NCI-H1436 (cell line): ENCODE measurements at places on chromosomes 16 and 17.
A peak's percentile ranks its signal among the peaks of the same experiment; 100 is the strongest.

GRCh38 chr17:79160980-79161636 lies 86.5 kb downstream of the ENGASE start:
- DNase-seq: peak; percentile 43

- no peak for DNase-seq
These were observed 16.4 kb downstream of the LPO start for GRCh38 chr17:58254803-58255202.

- no peak for DNase-seq
These were observed 2.1 kb upstream of the CEP295NL start for GRCh38 chr17:78905116-78905515.

DNA sequence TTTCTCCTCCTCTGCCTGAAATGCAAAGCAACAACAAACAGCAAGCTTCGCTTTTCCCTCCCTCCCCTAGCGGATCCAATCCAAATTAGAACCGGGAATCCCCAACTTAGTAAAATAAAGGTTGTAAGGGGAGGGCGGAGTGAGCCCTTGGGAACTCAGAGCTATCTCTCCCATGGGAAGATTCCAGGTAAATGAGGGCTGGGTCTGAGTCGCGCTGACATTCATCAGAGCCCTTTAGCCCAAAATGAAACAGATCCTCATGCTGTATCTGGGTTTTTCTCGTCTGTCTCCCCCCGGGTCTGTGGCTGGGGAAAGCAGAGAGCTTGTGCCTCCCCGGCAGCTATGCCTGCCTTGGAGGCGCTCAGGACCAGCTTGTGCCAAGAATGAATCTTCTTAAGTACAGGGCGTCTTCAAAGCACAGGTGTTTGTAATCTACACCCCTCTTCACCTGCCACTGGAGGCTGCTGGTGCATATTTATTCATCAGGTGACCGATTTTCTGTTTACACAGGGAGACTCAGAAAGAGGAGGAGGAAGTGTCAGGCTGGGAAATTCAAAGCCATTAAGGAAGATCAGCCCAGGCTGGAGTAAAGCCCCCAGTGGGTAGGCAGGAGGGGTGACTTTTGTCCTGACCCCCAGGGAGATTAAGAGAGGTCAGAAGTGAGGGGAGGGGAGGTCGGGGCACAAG lies 55.0 kb upstream of the GSE1 start:
- DNase-seq: peak; percentile 83

GRCh38 chr17:75980188-75981018 lies 1.4 kb downstream of the TEN1 start:
- no peak for DNase-seq

GRCh38 chr16:68907781-68908181 lies 64.5 kb downstream of the TANGO6 start:
- no peak for DNase-seq

DNA sequence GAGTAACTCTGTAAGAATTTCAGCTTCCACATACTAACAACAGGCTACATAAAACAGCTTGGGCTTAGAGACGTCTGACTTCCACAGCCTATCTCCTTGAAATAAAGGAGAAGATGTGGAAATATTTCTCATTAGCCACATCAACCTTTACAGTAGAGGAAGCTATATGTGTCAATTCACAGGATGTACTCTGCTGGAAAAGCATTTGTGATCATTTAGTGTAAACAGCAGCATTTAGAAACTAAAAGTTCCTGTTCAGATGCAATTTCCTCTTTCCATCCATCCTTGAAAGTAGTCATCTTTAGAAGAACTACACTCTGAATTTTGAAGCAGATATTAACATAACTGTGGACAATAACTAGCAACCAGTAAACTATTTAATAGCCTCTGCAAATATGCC lies 46.2 kb downstream of the XPO6 start:
- DNase-seq: no peak

GRCh38 chr17:82668631-82669099 lies 20.4 kb upstream of the WDR45B start:
- peak; percentile 44 for DNase-seq

DNA sequence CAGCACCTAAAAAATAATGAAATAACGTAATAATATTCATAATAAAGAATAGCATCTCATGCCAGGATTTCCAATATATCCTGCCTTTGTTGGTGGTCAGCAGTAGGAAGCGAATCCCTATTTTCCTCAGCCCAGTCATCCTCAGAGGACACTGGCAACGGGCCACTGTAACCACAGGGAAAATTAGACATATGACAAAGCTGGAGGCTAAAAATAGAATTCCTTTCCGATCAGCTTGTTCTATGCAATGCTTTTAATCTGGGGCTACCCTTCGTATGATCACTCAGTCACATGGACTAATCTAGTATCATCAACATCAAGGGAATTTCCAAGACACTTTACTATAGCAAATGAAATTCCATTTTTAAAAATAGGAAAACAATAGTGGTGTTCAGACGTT lies 246.9 kb upstream of the KCNJ16 start:
- no peak for DNase-seq

GRCh38 chr17:27573971-27574525 lies 56.9 kb upstream of the LGALS9 start:
- DNase-seq: no peak

DNA sequence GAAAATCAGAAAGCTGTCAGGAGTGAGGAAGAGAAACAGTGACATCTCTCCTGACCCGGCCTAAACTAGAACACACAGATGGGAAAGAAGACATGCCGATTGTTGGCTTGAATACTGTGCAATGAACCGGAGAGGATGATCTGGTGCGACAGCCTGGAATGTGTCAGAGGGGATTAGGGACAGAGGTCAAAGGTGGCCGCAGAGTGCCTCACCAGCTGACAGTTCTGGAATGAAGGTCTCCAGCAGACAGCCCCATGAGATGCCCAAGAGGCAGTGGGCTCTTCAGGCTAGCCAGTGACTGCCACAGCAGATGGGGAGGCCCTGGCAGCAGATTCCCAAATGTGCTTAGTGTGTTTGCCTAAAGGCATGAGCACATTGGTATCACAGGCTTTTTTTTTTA lies 623.2 kb downstream of the CDH8 start:
- no peak for DNase-seq

- no peak for DNase-seq
These were observed 1.4 kb downstream of the ZNF668 start for GRCh38 chr16:31072540-31073141.

DNA sequence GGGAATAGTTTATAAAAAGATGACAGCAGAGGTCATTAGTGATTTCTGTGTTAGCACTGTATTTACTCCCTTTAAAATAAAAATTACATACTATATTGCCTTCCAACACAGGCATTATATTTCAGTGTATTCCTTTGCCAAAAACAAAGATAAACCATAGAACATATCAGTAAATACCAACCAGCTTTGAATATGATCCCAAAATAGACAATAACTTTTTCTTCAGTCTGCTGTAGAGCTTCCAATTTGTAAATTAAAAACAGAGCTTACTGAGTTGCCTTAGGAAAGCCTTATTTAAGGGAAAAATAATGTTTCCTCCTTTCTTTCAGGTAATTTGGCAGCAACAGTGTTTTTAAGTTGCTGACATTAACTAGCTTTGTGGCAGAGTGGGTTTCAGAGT lies 352.1 kb upstream of the TBX2 start:
- no peak for DNase-seq

DNA sequence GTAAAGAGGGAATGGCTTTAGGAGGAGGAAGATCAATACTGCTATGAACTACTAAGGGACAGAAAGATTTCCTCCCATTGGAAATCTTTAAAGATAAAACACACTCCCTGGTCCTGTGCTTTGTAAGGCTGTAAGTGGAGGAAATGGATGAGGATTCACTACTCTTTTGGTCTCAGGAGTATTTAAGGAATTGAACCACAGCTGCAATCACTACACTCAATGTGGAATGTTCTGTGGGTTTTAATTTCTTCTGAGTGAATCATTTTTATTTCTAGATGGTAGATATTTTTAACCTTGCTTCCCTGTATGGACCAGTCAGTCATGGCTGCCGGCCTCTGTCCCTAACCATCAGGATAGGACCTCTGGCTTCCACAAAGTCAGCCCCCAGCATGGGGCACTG lies 65.6 kb downstream of the SDR42E1 start:
- DNase-seq: no peak

- DNase-seq: peak; percentile 67
These were observed at the start of gene MFAP4 for GRCh38 chr17:19386974-19387920. Gene MFAP4 (minus strand): TSS chr17:19387190. CDS start chr17:19387155, 35 bp downstream.

- DNase-seq: no peak
These were observed 59.0 kb downstream of the TOX3 start for GRCh38 chr16:52487849-52488457.

DNA sequence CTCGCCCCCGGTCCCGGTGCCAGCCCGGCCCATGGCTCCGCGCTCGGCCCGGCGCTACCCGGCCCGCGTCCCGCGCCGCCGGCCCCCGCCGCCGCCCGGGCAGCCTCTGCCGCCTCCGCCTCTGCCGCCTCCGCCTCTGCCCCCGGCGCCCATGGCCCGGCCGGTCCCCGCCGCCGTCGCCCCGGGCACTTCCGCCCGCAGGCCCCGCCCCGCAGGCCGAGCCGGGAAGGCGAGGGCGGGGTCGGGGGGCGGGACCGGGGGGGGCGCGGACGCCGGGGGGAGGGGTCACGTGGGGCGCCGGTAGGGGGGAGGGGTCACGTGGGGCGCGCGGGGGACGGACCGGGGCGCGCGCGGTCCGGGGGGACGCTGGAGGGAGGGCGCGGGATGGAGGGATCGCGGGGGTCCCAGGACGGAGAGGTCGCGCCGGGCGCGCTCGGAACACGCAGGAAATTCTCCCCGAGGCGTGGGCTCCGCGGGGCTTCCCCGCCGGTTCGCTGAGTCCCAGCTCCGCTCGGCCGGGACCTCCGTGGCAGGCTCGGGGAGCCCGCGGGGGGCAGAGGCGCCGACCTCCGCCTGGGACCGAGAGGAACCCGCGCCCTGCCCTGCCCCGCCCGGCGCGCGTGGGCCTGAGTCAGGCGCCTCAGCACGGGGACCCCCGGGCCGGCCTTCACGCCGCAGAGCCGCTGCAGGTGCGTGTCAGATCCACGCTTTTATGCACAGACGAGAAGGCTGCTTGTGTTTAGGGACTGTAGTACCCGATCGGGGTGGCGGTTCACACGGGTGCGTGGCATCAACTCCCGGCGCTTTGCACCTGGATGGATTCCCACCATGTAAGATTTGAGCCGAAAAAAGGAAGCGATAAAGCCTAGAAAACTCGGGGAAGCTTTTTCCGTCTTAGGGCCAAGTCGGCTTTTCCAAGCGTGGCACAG lies at the start of gene PGAP6:
TSS of gene PGAP6 (minus strand) at position 190 of the 929 bp plus-strand sequence. CDS start at position 33, 157 bp downstream.
- DNase-seq: peak; percentile 59

GRCh38 chr17:77564278-77564920 lies 394.1 kb upstream of the TNRC6C start:
- DNase-seq: no peak

- no peak for DNase-seq
These were observed 102.5 kb downstream of the BMERB1 start for GRCh38 chr16:15536843-15537242.

DNA sequence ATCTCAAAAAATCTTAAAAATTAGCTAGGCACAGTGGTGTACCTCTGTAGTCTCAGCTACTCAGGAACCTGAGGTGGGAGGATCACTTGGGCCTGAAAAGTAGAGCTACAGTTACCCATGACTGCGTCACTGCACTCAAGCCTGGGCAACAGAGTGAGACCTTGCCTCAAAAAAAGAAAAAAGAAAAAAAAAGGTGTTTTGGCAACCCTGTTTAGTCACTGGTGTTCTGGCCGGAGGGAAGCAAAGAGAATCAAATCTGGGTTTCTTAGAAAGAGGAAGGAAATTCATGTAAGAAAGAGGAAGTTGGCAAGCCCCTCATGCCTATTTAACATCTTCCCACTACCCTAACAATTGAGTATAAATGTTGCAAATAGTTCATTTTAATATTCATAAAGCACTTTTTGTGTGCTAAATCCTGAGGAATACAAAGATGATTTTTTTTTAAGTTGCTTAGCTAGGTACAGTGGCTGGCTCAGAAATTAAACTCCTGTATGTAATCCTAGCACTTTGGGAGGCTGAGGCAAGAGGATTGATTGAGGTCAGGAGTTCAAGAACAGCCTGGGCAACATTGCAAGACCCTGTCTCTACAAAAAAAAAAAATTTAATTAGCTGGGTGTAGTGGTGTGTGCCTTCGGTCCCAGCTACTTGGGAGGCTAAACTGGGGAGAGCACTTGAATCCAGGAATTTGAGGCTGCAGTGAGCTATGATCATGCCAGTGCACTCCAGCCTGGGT lies 6.5 kb upstream of the USP32 start:
- DNase-seq: no peak

DNA sequence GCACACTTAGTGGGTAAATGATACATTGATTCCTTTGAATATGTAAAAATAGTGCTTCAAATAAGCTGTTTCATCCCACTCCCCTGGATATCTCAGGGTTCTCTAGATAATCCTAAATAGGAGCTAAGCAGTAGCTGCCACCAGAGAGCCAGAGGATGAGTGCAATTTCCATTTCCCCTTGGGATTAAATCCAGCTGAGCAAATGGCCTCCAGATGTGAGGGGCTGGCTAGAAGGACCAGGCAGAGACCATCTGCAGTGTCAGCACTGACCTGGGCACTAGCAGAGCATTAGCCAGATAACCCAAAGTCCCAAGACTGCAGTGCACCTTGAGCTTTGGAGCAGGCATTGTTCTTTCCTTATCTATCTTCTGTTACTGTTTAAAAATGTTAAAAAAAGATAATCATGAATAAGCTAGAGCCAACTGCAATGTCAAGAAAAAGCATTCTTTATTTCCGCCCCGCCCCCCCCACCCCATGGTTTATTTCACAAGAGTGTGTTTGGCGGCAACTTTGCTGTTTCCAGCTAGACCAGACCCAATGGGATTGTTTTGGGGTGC lies 19.5 kb downstream of the GPR179 start:
- no peak for DNase-seq

DNA sequence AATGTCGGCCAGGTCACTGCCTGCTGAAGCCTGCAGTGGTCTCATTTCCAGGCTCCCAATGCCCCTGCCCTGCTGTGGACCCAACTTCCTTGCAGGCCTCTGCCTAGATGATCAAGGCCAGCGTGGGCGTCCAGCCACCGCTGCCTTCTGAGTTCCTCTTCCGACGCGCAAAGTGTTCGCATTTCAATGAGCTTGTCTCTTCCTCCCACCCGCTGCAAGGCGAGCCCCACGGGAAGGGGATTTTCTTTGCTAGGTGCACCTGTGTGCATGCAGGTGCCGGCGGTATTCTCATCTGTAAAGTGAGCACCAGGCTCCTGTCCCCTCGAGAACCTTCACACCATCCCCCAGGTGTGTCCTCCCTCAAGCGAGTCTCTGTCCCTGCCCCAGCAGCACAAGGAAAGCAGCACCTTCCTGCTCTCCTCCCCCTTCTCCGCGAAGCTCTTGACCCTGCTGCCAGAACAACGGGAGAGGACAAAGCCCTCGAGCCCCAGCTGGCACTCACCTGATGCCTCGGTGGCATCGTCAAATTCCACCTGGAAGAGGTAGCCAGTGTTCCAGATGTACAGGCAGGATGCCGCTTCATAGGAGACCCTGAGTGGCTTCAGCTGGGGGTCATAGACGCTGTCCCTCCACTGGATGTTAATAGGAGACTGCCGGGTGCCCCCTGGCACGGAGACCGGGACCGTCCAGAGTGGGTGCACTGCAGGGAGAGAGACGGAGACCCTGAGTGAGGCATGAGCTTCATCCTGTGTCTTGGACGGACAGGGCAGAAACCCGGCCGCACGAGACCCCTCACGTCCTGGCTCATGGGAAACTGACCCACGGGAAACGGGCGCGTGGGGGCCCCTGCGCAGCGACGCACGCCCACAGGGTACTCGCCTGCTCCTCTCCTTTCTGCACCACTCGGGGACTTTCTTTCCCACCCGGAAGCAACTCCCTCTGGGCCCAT lies 9.8 kb downstream of the CA5A start:
- no peak for DNase-seq
